ENCODE measurements at places on chromosomes 5 and 9.

DNA sequence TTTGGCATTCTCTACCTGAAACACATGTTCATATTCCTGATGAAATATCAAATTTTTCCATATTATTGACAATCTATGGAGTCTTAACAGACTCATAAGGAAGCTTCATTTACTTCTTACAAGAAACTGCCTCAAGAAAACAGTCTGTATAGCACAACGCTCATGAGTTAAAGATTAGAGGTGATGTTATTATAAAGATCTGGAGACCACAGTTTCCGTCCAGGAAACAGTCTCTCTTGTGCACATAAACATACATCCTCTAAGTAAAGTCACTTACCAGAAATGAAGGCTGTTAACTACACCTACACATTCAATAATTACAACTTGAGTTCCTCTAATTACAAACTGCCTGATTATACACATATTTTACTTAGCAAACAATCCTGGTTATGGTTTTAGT lies 86.9 kb downstream of the RAPGEF6 start:
- DNase-seq: no peak

DNA sequence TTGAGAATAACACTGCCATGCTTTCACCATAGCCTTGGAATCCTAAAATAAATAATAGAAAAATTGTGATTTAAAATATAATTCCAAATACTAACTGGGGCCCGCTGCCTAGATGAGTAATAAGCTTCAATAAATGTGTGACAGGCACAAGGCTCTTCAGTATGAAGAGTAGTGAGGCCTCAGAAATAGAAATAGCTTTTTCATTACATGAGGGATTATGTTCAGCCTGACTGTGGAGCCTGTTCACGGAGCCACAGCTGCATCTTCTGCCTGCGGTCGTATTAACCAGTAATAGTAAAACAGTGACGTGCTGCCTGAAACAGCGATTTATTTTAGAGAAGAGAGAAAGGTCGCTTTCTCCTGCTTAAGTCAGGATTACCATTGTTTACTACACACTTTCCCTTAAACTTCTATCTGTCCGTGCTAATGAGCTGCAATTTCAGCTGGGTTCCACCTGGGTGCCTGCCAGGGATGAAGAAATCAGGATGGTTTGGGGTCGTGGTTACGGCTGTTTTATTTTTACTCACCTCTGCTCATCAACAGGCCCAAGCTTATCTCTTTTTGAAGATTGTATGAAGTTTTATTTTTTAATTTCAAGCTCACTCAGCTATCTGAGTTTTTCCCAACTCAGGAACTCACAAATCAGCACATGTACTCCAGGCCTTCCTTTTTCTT lies 284.9 kb upstream of the WWC1 start:
- no peak for DNase-seq

DNA sequence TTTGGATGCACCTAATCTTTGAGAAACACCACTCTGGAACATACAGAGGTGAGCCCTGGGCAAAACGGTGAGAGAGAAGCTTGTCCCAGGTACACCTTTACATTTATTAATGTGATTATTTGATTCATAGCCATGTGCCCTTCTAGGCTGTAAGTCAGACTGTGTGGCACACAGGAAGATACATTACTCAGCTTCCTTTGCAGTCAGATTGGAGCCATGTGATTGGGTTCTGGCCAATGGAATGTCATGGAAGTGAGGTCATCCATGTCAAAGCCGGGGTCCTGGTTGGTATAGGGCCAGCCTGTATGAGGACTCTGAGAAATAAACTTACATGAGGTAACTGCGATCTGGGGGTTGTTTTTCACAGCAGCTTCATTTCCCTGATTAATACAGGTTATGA lies 106.8 kb upstream of the CD180 start:
- no peak for DNase-seq

DNA sequence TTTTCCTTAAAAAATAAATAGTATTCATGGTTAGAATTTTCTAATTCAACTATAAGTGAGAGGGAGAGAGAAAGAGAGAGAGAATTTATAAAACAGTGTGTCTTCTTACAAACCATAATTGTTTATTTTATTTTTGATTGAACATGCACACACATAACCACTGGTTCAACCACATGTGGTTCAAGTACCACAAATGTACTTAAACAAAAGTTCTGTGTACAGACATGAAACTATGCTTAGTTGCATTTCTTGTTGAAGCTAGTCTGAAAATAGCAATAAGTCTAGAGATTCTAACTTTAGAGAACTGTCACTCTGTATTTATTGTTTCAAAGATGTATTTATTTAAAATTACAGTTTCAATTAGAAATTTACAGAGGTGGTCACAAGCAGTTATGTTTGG lies 130.6 kb upstream of the PDE4D start:
- no peak for DNase-seq

DNA sequence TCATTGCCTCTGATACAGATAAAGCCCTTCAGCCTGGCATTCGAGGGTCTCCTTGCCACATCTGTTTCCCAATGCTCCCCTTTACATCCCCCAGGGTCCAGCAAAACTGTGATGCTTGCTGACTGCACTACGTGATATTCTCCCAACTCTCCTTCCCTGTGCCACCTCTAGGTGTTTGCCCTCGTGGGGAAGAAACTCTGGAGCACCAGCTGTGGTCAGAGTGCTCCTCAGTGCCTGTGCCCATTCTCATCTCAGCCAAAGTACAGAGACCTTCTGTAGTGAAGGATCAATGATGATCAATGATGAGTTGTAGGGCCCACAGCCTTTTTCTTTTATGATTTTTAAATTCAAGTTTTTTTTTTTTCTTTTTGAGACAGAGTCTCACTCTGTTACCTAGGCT lies 40.3 kb upstream of the MELK start:
- DNase-seq: no peak

GRCh38 chr9:91231619-91232018 lies 130.1 kb downstream of the AUH start:
- no peak for DNase-seq

All from cortex of kidney (tissue), 1 donor.